Activated T-cell treated with anti-CD3 and anti-CD28 coated beads for 1 hour (primary cell): ENCODE measurements at places on chromosomes 13 and 19.

DNA sequence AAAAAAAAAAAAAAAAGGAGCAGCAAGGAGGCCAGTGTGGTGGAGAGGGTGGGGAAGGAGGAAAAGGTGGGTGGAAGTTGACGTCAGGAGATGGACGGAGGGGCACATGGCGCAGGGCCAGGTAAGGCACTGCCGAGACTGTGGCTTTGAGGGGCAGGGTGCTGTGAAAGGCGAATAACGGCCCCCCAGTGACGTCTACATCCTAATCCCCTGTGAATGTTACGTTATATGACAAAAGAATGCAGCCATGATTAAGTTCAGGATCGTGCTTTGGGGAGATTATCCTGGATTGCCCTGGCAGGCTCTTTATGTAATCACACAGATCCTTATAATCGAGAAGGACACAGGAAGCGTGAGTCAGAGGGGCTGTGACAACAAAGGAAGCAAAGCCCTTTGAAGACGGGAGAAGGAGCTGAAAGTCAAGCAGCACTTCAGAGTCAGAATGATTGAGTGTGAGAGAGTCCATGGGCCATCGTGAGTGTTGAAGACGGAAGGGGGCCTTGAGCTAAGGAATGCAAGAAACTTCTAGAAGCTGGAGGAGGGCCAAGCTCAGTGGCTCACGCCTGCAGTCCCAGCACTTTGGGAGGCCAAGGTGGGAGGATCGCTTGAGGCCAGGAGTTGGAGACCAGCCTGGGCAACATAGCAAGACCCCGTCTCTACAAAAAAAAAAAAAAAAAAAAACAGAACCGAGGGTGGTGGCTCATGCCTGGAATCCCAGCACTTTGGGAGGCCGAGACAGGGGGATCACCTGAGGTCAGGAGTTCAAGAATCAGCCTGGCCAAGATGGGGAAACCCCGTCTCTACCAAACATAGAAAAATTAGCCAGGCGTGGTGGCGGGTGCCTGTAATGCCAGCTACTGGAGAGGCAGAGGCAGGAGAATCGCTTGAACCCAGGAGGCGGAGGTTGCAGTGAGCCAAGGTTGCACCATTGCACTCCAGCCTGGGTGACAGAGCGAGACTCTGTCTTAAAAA lies 13.8 kb upstream of the CEACAM16 start:
- DNase-seq, result no peak

GRCh38 chr13:99658261-99658991 lies 157.2 kb downstream of the TM9SF2 start:
- peak; percentile 39 for DNase-seq

- no peak for DNase-seq
Measured at GRCh38 chr13:100921139-100921538, 246.5 kb upstream of the TMTC4 start.

DNA sequence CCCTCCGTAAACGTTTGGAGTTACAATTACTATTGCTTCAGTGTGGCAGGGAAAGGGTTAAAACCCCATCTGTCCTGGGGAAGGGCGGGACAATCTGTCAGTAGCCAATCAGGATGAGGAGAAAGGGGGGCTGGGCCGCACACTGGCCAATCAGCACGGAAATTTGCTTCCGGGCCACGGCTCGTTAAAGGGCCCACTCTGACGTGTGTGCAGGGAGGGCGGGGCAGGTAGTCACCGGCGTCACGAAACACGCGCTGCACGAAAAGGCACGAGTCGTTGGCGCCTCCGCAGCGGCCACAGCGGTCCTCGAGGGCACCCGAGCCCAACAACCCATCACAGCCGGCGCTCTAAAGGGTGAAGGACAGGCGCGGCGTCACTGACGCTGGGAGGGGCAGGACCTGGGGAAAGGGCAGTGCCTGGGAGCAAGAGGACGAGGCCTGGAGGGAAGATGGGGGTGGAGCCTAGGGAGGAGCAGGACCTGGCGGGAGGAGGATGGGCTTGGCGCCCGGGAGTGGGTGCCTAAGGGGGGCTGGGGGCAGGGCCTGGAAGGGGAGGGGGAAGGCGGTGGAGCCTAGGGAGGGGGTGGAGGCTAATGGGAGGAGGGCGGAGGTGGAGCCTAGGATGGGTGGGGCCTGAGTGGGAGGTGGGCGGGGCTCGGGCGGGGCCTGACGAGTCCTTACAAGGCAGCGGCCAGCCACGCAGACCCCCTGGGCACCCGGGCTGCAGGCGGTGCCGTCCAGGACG lies 4.9 kb downstream of the ADAMTSL5 start:
- peak; percentile 83 for DNase-seq

DNA sequence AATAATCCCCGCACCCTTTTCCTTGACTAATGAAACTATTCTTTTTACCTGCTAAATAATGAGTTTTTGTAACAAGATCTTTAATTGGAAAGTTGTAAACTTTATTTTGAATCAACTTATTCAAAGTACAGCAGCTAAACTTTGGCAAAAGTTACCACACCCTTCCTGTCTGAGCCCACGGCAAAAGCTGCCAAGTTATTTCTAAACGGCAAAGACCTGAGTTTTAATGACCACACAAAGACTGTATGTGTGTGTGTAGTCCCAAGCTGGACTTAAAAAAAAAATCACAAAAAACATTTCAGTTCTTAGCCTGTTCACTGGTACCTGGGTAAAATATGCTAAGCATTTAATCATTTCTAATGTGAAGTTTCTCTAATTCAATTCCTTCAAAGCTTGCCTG lies 60.7 kb downstream of the ZAR1L start:
- DNase-seq, result no peak

DNA sequence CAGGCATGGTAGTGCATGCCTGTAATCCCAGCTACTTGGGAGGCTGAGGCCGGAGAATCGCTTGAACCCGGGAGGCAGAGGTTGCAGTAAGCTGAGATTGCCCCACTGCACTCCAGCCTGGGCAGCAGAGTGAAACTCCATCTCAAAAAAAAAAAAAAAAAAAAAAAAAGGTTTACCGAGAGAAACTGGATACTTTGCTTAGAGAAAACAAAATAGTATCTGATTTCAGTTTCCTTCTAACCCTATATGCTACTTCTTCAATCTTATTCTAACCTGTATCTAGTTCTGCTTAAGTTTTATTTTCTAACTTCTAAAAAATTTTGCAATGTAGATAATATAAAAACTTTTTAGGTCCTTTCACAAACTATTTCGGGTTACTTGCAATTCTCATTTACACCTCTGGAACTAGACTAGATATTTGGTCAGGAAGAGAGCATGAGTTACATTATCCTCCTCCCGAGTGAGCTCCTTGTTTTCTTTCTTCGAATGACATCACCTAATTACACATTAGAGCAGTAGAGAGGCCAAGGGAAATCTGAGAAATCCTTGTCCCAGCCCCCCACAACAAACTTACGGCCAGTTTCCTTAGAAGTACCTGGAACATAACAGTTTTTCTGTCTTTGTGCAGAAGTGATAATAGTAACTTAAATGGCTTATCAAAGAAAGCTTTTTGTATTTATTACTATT lies 128.9 kb downstream of the B3GLCT start:
- DNase-seq, result no peak

DNA sequence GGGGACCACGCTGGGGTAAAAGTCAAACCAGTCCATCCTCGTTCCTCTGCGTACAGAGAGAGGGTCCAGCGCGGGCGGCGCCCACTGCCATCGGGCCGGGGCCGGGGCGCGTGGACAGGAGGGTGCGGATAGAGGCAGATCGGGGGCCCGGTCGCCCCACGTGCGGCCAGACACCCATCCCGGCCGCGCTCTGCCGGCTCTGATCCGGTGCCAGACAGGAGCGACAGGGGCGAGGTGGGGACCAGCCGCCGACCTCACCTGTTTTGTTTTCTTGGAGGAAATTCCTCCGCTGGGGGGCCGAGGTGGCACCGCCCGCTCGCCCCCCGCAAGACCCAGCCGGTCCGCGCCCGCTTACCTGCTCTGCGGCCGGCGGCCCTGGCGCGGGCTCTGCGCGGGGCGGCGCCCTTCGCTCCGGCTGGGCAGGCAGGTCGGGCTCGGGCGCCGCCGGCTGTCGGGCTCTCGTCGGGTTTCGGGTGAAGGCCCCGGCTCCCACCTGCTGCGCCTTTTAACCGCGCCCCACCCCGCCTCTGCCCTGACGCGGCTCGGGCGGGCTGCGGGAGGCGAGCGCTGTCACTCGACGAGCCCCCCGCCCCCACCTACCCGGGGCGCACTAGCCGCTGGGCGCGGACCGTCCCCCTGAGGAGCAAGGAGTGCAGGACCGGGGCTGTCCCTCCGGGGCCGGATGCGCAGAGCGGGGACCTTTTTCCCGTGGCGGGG lies at the start of gene GJB6:
Gene GJB6 (minus strand): TSS at position 481 of the 717 bp plus-strand sequence. CDS start 8,839 bp downstream, outside the sequence.
- DNase-seq, result no peak

GRCh38 chr13:76016799-76017400 lies 380.8 kb downstream of the LMO7 start:
- no peak for DNase-seq

DNA sequence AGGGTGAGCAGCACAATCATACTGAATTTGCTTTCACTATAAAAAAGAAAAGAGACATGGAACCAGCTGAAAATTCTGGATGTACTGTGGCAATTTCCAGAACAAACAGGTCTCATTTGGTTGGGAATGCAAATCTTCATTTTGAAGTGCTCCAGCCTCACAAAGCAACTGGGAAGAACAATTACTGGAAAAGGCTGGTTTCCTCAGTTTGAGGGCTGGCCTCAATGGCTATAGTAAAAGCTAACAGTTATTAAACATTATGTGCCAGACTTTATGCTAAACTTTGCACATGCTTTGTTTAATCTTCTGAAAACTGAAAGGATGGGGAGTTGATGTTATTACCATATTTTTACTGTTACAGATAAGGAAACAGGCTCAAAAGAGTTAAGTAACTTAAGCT lies 3.0 kb downstream of the OBI1 start:
- no peak for DNase-seq

DNA sequence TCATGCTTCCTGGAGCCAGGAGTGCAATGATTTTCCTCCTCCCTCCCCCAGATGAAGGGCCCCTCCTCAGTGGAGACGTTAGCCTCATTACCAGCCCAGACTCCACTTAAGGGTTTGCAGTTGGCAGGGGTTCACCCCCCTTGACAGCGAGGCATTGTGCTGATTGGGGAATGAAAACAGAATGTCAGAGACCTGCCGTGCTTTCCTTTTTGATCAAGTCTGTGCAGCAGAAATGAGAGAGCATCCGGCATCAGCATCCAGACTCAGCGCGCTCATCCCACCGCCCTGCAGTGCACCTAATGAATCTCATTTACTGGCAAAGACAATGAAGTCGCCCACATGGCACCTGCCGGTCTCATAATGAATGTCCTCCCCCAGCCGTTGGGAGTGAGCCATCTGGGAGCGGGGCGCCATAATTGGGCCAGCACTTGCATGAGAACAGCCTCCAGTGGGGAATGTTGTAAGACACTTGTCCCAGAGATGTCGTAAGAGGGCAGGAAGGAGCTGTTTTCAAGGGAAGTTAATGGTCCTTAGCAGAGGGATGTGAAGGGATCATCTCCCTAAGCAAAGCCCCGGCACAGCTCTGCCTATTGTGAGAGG lies 98.3 kb upstream of the UQCRFS1 start:
- DNase-seq, result no peak

- DNase-seq, result no peak
Measured at GRCh38 chr13:97249796-97250495, 27.8 kb downstream of the MBNL2 start.

DNA sequence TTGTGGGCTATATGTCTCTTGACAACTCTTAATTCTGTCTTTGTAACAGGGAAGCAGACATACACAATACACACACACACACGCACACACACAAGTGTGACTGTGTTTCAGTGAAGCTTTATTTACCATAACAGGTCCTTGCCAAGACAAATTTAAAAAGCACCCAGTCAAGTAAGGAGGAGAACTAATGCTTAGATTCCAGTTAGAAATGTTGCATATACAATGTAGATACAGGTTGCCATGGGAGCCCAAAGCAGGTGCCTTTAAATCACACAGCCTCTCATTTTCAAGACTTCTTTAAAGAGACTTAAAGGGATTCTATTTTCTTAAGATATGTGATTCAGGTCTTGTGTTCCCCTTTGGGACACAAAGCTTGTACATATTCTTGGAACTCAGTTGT lies 1551.9 kb downstream of the EFNB2 start:
- no peak for DNase-seq

DNA sequence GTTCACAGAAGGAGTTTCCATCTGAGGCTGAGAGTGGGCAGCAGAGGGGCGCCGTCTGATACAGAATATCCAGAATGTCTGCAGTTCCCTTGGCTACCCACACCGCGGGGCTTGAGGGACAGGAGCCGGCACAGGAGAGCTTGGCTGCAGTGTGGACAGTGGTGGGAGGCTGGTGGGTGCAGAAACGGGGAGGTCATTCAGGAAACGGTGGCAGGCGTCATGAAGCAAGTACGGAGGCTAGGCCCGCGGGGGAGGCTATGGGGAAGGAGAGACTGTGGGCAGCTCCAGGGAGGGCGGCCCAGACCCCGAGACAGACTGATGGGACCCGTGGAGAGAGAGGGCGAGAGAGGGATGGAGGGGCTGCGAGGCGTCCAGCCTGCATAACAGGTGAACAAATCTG lies 55.2 kb upstream of the UQCRFS1 start:
- no peak for DNase-seq

- no peak for DNase-seq
Measured at GRCh38 chr19:6861683-6862286, 25.6 kb upstream of the ADGRE1 start.

GRCh38 chr13:72648513-72649065 lies 78.8 kb downstream of the MZT1 start:
- no peak for DNase-seq

DNA sequence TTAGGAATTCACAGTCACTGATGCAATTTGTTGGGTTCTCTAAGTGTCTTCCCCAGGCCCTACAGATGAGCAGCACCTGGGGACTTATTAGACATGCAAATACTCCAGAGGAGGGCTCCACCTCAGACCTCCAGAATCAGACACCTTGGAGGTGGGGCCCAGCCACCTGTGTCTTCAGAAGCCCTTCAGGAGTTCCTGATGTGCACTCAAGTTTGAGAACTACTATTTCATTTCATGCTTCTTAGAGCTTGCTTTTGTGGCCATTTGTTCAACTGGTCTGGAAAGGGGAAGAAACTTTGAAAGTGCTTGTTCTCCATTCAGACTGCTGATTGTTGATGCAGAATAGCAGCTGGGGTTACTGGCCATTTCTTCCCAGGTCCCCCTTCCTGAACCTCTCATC lies 472.0 kb downstream of the COG6 start:
- no peak for DNase-seq

DNA sequence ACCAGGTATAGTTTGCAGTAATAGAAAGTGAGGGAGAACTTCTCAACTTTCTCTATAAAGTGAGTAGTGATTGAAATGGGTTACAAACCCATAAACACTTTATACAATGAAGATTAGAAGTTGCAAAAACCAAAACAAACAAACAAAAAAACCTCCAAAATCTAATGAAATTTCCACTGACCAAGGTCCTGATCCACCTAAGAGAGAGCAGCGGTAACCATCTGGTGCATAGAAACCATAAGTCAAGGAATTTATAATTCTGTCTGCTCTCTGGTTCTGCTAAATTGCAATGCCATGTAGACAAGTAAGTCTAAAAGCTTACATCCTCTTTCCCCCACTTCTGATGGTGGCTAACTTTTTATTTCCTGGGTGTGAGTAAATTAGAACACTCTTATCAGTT lies 463.4 kb downstream of the EFNB2 start:
- no peak for DNase-seq

DNA sequence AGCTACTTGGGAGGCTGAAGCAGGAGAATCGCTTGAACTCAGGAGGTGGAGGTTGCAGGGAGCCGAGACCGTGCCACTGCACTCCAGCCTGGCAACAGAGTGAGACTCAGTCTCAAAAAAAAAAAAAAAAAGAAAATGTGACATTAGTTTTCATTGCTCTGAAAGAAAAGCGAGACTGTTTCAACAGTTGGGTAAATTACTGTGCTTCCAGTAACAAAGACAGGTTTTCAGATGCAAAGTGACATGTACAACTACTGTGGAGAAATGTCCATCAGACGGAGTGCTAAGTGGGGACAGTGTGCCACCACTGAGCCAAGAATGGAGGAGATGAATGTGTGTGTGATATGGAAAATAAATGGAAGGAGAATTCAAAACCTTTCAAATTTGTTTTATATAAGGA lies 24.2 kb upstream of the SLC15A1 start:
- no peak for DNase-seq
